ENCODE measurements at places on chromosomes 11 and 22.

DNA sequence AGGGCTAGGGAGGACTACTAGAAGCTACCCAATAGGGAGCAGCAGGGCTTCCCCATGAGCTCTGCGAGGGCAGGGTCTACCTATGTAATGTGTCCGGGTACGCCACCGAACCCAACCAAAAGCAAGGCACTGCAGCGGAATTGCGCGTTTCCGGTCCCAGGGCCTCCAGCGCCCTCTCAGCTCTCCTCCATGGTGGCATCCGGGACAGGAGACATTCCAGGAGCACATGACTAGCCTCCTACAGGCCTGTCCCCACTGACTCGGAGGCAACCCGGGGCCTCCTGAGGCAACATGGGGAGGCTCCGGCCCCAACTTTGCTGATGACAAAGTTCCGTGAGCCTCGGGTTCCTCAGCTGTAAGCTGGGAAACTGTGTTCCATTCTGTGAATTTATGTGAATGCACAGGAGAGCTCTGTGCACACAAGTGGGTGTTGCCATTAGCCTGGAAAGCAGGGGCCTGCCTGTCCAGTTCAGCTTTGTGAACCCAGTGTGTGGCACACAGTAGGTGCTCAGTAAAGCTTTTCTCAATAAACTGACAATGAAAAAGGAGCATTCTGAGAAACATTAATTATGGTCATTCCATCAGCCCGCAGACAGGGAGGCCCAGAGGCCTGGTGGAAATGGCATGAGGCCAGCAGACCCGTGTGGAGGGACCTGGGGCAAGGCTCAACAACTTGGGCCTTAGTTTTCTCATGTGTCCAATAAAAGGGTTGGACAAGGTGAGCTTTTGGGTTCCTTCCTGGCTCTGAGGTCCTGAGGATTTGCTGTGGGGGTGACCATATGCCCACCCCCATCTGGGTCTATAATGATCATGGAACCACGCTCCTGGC, 50.3 kb downstream of the CHRDL2 start:
- no peak for DNase-seq

GRCh38 chr22:26712158-26712557, 54.8 kb downstream of the MIAT start:
- DNase-seq, result no peak

DNA sequence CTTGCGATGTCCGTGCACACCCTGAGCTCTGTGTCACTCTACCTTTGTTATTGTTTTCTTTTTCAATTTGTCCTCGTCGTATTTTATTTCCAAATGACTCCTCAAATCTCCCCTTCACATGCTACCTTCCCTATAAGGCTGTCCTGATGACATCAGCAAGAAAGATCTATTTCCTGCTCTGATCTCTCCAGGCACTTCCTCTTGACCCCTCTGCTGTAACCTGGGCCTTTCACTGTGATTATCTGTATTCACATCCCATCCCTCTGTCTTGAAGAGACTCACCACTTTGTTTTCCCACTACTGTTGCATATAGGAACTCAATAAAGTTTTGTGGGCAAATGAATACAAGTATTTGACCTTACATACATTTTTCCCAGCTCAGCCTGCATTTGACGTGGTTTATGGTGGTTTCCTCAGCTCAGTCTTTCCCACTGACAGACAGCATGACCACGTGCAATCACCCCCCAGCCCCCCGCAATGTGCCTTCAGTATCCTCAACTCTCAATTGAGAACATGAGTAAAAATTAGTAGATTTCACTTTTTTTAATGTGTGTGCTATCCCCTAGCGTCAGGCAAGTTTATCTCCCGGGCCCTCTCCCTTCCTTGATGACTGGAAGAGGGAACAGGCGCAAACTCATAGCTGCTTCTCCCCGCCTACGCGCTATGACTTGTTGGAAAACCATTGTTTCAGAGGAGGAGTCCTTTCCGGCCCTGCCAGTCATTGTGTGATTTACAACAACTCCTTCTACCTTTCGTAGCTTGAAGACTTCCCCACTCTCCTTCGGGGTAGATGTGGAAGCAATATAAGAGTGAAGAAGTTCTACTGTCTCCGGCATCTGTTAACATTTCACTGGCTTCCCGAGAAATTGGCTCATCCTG, 498.5 kb downstream of the NTM start:
- DNase-seq, result no peak

DNA sequence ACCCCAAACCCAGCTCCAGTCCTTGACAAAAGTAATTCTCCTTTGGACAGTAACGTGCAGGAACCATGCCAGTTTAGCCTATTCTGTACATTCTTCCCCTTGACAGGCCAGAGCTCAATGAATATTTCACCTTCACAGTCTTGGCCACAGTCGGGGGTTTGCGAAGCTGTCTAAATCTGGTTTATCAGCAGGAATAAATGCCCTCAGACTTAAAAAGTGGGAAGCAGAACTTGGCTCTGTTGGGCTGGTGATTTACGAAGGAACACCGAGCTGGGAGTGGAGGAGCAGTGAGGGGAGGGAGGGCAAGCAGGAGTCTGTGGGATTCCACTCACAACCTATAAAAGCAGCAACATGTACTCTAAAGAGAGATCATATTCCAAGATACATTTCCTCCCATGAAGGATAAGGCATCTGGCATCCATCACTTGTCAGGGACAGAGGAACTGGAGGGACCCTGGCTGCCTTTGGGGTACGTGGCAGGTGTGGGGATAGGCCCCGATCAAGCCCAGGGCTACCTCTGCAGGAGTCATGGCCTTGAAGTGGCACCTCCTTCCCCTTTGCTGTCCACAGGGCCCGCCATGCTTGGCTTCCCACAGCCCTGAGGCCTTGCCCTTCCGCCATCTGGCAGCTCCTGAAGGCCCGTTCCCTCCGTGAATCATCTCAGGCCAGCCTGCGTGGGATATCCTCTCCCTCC, 154.3 kb downstream of the ADAMTS15 start:
- DNase-seq, result no peak

DNA sequence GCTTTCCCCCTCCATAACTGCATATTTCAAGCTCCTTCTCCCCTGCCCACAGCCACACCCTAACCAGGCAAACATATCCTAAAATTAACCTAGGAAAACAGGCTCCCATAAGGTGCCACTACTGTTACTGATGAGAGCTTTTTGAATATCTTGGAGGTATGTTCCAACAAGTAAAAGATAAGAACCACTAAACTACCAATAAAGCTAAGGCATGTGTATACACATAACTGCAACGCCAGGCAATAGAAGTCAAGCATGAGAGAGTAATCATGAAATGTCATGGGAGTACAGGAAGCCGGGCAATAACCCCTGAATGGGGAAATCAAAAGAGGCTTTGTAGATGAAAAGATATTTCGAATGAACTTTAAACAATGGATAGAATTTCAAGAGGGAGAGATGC, 9.3 kb downstream of the MMP13 start:
- no peak for DNase-seq

DNA sequence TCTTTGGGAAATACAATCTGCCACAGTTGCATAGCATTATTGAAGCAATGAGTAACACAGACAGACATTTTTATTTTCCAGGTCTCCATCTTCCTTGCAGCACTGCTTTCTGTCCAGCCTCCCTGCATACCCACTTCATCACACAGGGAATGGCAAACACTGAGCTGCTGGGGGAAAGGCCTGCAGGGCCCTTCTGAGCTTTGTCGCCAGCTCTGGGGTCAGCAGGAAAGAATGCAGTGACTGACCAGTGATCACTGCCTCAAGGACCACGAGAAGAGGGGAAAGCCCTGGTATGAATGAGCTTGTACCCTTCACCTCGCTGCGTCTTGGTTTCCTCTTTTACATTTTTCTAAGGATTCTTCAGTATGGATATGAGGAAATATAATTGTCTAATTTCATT, 21.3 kb upstream of the MICAL2 start:
- DNase-seq, result no peak

DNA sequence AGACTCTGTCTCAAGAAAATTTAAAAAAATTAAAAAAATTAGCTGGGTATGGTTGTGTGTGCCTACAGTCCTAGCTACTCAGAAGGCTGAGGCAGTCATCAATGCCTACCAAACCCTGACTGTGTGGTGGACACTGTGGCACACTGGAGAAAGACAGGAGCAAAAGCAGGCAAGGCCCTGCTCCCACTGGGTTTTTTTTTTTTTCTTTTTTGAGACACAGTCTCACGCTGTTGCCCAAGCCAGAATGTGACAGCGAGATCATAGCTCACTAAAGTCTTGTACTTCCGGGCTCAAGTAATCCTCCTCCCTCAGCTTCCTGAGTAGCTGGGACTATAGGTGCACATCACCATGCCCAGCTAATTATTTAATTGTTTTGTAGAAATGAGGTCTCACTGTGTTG, 4.6 kb downstream of the NEFH start:
- no peak for DNase-seq

DNA sequence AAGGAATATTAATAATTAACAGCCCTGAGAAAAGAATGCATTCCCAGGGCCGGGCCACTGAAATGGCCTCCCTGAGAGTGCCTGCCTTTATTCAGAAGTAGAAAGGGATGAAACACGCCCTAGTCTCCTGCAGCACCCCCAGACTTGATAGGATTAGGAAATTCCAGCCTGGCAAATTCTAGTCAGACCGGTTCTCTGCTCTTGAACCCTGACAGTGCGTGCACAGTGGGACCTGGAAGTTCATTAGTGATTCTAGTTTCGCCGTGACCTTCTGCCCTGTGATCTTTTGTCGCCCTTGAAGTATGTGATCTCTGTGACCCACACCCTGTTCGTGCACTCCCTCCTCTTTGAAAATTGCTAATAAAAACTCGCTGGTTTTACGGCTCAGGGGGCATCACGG, 2.1 kb upstream of the GSTP1 start:
- DNase-seq, result no peak

DNA sequence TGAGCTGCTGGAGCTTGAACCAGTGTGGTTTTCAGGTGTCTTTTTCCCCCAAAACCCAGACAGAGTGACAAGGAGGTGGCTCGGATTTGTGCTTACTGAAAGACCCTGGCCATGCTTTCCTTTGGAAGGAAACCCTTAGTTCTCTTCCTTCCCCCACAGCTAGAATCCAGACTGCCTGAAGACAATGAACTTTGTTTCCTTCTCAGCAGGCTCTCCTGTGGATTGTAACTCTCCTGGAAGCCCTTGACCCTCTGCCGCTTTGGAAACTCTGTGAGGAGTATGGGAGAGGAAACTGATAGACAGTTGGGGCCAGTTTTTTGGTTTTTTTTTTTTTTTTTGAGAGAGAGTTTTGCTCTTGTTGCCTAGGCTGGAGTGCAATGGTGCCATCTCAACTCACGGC, 62.1 kb upstream of the SESN3 start:
- DNase-seq, result no peak

- no peak for DNase-seq
Measured at GRCh38 chr22:19635644-19636043, 78.7 kb upstream of the SEPTIN5 start.

DNA sequence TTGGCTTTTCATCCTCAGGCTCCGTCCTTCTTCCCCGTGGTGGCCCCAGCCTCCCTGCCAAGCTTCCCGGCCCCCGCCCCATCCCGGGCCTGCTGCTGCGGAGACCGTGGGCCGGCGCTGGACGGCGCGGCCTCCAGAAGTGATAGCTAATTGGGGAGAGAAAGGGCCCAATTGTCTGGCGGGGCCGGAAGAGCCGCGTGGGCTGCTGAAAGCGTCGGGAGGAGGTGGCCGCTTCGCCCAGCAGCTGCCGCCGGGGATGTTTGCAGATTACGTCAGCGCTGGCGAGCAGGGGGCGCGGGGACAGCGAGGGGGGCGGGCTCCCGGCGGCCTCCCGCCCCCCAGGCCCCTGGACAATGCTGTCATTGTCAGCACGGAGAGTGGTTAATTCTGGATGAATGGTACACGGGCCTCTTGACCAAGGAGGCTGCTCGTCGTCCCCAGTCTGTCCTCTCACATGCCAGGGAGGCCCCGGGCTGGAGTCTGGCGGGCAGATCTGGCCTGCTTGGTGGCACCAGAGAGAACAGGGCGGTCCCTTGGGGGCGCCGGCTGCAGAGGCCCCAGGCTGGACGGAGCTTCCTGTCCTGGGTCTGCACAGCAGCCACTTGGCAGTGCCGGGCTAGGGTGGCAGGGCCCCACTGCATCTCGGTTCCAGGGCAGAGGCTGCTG, 1.6 kb downstream of the SMIM38 start:
- DNase-seq, result no peak
